ENCODE measurements at places on chromosomes 3 and 15.

DNA sequence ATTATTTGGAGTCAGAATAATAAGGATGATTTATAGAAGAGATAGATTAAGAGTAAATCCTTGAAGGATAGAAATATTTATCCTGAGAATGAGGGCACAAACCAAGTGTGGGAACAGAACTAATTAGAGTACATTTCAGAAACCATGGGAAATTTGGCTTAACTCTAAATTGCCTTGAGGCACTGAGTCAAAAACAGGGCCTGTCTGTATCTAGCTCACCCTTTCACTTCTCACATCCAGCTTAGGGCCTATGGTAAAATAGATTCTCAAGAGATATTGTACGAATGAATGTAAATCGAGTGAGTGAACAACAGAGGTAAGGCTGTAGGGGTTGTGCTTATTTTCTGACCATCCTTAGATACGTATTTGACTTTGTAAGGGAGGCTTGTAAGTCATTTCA lies 586.1 kb upstream of the DPPA4 start:
- DNase-seq: no peak

GRCh38 chr15:66523926-66524325 lies 18.8 kb downstream of the ZWILCH start:
- DNase-seq: no peak

DNA sequence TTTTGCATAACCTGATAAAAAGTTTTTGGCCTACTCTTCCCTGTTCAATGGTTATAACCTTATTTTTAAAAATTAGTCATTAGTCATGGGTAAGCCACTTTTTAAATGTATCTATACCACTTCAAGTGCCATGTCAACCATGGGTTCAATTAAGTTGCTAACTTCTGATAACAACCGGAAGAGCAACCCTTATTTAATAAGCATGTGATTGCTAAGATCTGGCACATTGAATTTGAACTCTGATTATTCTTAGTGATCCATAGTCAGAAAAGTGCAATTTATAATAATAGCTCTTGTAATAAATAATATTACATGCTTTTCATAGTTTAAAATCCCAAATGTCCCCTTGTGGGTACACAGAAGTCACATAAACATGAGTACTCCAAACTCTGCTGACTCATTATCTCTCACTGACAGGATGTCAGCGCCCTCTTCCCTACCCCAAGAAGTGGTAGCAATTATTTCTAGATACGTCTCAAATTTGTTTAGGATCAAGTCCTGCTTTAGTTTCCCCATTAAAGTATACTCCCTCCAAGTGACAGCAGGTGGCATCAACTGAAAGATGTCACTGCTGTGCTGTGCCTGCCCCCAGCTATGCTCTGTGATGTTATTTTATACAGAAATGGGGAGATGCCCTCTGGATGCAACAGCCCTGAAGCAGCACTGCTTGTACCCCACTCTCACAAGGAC lies 18.6 kb downstream of the SAMD7 start:
- DNase-seq: no peak

- DNase-seq: no peak
Observed at GRCh38 chr3:46356909-46357308, 3.0 kb downstream of the CCR2 start.

DNA sequence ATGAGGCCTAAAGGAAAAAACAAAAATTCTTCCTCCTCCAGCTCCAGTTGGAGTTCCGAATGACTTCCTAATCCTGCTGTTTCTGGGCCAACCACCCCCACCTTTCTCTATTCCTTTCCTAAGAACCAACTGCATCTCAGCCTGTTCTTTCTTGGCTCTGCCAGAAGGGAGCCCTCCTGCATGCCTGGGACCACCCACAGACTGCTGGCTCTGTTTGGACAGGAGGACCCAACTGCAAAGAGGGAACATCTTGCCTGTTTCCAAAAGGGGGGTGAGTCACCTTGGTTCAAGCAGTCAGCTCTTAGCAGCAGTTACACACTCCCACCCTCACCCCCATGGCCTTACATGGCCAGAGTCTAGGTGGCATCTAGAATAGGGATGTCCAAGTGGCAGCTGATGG lies 116.0 kb upstream of the PRICKLE2 start:
- DNase-seq: no peak

- no peak for DNase-seq
Observed at GRCh38 chr3:196193133-196193735, 18.0 kb downstream of the ZDHHC19 start.

DNA sequence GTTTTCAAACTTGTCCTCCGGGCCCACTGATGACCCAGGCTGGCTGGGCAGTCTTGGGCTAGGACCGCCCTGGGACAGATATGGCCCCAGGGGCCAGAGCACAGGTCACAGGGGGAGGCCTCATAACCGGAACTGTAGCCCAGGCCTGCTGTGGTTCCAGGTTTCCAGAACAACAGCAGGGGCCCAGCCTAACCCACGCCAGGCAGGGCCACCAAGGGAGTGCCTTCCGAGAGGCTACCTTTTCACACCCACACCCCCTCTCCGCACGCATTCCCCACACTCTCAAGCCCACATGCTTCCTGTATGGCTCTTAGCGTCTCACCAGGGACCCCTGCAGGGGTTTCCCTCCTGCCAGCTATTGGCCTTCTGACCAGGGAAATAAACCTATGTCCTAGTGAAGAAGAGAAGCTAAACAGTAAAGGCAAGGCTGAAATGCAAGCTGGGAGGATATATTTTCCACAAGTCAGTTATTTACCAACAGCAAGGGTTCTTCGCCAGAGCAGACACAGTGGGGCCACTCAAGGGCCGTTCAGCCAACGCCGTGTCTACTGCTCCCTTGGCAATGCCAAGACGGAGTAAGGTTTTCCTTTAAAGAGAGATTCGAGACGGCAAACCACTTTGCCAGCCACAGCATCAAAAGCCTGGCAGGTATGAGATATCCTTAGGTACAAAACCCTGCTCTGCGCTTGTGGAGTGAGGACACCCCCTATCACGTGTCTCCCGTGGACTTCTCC lies 135.1 kb downstream of the ATP10A start:
- DNase-seq: no peak

- DNase-seq: no peak
Observed at GRCh38 chr3:179236669-179237301, 14.1 kb downstream of the KCNMB3 start.

GRCh38 chr3:7913283-7913682 lies 588.3 kb upstream of the LMCD1 start:
- no peak for DNase-seq

GRCh38 chr15:71646767-71647486 lies 163.4 kb upstream of the NR2E3 start:
- no peak for DNase-seq

GRCh38 chr3:150968341-150969035 lies 4.0 kb downstream of the CLRN1 start:
- no peak for DNase-seq

- DNase-seq: peak; percentile 19
Observed at GRCh38 chr3:24018784-24019570, 73.9 kb downstream of the NR1D2 start.

GRCh38 chr3:12983319-12983718 lies 89.9 kb downstream of the IQSEC1 start:
- DNase-seq: no peak

- DNase-seq: no peak
Observed at GRCh38 chr3:135915206-135915605, 50.3 kb upstream of the PPP2R3A start.

DNA sequence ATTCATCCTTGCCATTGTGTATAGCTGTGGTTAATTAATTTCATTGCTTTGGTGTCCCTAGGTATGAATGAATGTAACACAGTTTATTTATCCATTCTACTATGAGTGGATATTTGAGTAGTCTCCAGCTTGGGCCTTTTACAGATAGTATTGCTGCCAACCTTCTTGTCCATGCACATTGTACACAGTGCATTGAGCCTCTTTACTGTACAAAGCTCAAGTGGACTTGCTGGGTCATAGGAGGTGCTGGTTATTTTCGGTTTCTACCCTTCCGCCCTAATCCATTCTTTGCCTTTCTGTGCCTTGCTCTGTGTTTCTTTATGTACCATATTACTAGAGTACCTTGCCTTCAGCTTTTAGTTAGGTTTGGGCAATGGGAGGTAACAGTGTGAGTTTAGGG lies 60.7 kb downstream of the DUT start:
- no peak for DNase-seq

DNA sequence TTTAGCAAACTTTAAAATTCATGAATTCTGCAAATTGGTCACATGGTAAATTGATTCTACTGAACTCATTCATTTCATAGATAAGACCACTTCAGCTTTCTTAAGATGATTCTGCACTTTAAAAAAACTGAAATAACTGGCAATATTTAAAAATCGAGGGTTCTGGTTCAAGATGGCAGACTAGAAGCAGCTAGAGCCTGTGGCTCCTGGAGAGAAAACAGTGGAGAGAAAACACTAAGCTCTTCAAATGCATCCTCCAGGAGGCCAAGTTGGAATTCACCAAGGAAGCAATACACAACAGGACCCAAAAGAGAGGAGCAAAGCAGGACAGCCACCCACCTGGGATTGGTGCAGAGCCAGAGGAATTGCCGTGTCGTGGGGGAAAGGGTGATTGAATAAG lies 132.1 kb downstream of the SPATA16 start:
- no peak for DNase-seq

DNA sequence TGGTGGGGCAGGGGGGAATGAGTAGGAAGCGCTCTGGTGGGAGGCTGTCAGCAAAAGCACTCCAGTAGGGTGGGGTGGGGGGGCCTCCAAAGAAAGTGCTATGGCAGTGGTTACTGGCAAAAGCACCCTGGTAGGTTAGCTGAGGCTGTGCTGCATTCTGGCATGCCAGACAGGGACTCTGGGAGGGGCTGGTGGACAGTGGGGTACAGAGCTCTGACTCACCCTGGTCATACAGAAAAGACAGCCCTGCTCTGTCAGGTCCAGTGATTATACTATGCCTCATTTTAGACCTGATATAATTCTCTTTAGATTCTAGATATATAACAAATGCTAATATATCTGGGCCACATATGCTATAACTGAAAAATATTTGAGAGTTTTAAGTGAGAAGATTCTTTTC lies 82.8 kb upstream of the CPNE4 start:
- no peak for DNase-seq

GRCh38 chr15:43958861-43959330 lies 132.1 kb downstream of the WDR76 start:
- peak; percentile 95 for DNase-seq

DNA sequence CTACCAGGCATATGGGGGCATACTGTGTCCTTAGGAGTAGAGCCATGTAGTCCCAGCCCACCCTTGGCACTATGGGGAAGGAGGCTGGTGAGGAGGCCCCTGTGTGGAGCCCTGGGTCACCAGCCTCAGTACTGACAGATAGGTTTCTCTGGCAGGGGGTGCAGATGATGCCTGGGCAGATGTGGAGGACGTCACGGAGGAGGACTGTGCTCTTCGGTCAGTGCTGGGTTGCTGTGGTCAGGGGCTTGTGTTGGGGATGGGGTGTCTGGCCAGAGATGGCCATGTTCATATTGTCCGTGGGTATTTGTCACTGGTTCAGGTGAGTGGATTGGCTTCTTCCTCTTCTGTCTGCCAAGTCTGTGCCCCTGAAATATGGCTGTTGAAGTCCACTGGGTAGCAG lies 20.0 kb downstream of the MTMR14 start:
- no peak for DNase-seq

- no peak for DNase-seq
Observed at GRCh38 chr3:150635076-150635475, 32.0 kb downstream of the SELENOT start.

DNA sequence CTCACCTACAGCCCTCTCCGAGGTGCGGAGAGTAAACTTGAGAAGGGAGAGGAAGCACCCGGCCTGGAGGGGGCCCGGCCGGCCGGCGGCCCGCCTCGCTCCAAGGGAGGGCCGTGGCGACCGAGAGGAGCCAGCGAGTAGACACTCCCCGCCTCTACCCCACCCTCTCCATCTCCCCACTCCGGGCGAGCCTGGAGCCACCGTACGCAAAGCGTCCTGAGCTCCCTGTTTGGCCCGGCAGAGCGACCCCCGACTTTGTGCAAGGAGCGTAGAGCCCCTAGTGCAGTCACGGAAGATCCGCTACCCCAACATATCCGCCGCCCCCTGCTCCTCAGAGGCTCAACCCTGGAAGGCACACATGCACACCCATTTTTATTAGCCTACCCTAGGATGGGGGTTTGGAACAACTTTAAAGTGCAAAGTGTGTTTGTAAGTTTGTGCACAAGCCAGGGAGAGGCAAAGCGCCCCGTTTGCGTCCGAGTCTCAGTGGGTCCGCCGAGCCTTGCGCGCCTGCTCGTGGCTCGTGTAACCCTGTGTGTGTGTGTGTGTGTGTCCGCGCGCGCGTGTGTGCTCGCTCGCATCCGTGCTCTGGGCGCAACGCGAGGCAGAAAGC lies 508 bp upstream of the SMAD6 start:
- no peak for DNase-seq

DNA sequence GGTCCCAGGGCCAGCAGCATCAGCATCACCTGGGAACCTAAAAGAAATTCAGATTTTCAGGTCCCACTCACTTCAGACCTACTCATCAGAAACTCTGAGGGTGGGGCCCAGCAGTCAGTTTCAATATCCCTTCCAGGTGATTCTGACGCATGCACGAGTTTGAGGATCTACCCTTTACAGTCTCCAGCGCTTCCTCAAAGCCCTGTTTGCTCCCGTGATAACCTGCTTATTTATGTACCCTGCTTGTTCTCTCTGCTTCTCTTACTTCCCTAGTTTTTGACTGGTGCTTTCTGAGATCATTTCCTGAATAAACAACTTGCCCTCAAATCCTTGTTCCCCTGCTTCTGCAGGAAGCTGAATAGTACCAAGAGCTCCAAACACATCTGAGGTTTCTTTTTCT lies 245.3 kb downstream of the ZNF621 start:
- DNase-seq: no peak

- DNase-seq: no peak
Observed at GRCh38 chr15:87689716-87690115, 566.8 kb downstream of the NTRK3 start.

DNA sequence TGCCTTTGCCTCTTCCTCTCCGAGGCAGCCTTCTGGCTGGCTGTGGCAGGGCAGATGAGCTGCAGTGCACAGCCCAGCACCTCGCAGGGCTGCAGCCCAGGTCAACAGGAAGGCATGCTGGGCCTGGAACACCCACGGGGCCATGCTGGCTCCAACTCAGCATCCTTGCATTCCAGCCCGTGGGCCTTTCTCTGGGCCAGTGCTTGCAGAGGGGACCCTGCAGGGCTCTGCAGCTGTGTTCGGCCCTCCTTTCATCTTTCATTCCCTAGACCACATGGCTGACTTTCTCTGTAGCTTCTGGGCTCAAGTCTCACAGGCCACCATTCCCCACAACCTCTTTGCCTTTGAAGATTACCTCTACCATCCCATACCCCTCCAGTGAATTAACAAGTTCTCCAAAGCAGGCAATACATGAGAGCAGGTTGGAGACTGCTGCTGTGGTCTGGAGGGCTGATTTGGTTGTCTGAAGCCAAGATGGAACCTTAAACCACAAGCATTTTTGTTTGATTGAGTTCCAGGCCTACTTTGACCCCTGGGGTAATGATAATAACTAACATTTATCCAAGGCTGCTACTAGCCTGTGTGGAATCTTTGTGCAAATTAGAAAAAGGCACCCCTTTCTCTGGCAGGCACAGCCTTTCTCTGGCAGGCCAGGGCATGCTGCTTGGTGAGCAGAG lies 5.9 kb downstream of the FAM131A start:
- DNase-seq: no peak

Data from kidney glomerular epithelial cell (primary cell).